ENCODE measurements at places on chromosomes 6 and 20.
A peak's percentile ranks its signal among the peaks of the same experiment; 100 is the strongest.

- DNase-seq, result no peak
Measured at GRCh38 chr6:133203344-133203697, 37.8 kb upstream of the EYA4 start.

DNA sequence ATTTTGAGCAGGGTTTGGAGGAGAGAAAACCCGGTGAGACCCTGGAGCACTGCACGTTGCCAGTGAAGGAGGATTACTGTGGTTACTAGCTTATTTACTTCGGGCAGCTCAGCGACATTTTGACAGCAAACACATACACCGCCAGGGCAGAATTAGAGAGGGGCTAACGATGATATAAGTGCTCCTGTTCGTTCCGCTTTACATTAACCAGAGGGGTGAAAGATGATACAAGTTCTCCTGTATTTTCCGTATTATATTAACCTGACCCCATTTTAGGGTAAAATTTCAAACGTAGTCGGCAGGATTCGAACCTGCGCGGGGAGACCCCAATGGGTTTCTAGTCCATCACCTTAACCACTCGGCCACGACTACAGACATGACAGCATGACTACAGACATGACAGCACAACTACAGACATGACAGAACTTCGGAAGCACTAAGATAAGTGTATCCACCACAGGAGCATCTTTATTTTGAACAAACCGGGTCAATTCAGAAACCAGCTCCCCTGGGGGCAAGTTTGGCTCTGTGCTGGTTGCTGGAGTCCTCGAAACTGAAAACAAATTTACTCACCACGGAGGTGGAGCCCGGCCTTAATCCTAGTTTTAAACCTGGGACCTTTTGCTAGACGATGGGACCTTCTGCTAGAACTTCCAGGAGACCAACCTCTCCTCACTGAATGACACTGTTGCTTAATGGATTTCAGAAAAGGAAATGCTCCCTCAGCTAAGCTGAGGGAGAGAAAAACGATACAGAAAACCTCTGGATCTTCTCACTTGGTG is 80.4 kb upstream of the ZNF184 start:
- DNase-seq, result peak; percentile 59

DNA sequence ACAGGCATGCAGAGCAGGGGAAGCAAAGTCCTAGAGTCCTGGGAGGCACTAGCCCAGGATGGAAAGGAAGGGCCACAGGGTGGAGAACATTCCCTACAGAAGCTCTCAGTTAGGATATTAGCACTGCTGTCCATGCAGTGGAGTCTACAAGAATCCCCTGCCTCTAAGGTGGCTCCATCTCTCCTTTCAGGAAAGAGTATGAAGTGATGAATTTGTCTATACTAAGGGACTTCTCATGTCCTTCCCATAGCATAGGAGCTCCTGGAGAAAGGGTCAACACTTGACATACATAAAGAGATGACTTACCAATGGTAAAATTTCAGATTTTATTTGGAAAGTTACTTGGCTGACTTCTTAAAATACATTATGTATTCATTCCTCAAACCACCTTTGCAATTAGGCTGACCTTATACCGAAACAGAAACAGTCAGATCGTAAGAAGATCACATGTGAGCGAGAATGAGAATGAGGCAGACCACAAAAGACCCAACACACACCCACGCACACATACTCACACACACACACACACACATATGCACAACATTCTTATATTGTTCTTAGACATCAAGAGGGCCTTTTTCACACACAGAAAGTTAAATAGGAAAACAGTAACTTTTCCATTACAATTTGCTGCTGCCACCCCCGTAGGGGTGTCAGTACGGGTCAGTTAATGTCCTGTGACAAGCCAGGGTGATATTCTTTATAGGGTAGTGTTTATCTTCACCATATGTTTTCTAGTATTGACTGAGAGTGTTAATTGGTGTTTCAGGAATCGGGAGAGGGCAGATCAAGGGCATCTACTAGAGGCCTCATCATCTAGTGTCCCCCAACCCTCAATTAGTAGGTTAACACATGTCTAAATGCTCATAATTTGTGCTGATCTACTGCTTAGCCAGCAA is 159.4 kb downstream of the FAXC start:
- no peak for DNase-seq

- peak; percentile 66 for DNase-seq
Measured at GRCh38 chr6:45791211-45792168, 224.2 kb downstream of the CLIC5 start.

- no peak for DNase-seq
Measured at GRCh38 chr6:286681-287488, 5.4 kb upstream of the DUSP22 start.

GRCh38 chr6:75572072-75572471 is 29.6 kb upstream of the SENP6 start:
- no peak for DNase-seq

DNA sequence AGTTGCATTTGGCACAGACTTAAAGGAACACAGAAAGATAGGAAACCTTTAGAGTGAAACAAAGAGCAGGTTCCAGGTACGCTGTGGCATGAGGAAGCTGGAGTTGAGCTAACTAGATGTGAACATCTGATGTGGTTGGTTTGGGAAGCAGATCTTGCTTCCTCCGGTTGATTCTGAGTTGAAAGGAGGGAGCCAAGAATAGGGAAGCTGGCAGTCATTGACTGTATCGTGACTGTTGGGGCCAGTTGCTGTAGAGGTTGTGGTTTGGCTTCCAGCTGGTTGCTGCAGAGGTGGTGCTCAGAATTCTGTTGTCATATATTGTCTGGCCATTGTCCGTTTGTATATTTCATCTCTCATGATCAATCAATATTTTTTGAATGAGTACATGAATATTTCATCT is 325.9 kb downstream of the PLCB1 start:
- DNase-seq, result no peak

DNA sequence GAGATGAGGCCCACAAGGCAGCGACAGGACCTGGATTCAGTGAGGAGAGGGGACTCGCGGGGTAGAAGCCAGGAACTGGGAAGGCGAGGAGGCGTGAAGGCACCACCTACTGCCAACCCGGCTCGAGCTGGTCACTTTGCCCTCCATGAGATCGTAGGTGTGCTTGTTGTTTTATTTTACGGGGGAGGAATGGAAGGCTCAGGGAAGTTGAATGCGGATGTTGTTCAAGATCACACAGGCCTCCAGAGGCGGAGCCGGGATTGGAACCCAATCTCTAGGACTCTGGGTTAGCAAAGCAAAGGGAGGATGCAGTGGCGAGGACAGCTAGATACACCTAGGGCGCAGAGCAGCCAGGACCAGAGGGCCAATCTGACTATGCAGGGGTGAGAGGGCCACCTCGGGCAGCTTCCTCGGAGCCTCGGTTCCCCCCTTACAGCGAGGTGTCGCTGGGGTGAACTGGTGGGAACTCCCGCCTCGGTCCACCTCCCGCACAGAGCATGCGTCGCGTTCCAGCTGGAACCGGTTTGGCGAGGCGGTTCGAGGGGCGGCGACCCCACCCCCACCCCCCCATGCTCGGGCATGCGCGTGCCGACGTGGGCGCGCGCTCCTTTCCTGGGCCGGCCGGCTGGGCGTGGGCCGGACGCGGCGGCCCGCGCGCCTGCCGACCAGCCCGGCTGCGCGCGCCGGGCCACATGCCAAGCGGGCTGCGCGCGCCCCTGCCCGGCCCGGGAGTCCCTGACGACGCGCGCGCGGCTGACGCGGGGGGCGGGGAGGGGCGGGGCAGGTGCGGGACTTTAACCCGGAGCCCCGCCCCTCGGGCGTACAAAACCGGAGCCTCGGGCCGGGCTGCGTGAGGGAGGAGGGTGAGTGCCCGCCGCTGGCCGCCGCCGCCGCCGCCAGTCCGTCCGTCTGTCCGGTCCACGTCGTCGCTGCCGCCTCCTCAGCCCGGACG is 80.4 kb upstream of the MYL9 start:
- peak; percentile 73 for DNase-seq

GRCh38 chr6:159099276-159099675 is 54.5 kb upstream of the TAGAP start:
- DNase-seq, result no peak

DNA sequence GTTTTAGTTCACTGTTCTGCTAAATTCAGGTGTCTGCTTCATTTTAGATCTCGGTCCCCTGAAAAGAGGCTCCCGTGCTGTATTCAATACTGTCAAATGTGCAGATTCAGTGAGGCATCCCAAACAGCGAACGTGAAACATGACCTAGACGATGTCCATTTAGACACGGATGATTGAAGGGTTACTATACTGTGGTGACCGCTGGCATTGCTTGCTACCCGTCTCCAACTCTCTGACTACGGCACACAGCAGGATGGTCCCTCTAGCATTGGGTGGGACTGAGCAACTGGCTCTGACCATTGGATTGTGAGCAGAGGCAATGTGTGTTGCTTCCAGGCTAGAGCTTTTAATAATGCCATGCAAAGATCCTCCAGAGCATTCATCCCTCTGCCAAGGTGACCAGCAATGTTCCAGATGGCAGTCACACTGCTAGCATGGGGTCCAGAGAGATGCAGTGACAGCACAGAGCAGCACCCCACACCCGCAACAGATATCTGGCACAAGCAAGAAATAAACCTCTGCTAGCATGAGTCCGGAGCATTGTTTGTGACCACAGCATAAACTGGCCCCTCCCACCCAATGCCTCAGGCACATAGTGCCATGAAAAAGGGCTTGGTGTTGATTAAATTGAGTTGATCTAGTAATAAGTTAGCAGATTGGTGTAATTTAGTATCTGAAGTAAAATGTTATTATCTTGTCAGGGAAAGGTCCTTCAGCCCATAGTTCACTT is 9.0 kb downstream of the METTL24 start:
- DNase-seq, result peak; percentile 35

DNA sequence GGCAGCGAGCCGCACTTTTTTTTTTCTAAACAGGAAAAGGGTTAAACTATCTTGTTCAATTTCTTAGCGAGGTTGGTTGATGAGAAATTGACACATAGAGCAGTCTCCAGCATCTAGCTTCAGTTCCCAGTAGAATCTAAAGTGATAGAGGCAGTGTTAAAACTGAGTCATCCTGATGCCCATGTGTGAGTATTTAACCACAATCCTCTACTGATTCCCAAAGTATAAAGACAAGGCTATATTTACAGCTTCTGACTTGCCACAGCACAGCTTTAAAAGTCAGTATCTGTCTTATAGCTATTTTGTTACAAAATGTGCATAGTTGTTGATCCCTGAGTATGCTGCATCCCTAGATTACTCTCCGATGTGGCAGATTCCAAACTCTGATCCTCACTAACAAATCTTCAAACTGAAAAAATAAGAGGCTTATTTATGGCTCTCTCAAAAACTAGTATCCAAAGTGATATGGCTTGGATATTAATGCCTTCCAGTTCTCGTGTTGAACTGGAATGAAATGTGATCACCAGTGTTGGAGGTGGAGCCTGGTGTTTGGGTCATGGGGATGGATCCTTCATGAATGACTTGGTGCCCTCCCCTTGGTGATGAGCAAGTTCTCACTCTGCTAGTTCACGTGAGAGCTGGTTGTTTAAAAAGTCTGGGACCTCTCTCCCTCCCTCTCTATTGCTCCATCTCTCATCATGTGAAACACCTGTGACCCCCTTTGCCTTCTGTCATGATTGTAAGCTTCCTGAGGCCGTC is 13.1 kb upstream of the POPDC3 start:
- DNase-seq, result peak; percentile 57

DNA sequence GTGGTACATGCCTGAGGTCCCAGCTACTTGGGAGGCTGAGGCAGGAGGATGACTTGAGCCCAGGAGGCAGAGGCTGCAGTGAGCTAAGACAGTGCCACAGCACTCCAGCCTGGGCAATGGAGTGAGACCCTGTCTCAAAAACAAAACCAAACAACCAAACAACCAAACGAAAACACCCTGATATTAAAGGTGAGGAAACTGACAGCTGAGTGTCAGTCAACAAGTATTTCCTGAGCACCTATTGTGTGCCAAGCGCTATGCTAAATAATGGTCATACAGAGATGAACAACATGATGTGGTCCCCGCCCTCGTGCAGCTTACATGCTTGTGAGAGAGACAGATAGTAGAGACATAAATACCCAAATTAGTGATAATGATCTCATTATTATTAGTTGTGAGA is 1.9 kb upstream of the TULP1 start:
- no peak for DNase-seq
